ENCODE measurements at places on chromosomes 5 and 9.

GRCh38 chr9:37191403-37192089, 71.2 kb downstream of the ZCCHC7 start:
- no peak for DNase-seq

DNA sequence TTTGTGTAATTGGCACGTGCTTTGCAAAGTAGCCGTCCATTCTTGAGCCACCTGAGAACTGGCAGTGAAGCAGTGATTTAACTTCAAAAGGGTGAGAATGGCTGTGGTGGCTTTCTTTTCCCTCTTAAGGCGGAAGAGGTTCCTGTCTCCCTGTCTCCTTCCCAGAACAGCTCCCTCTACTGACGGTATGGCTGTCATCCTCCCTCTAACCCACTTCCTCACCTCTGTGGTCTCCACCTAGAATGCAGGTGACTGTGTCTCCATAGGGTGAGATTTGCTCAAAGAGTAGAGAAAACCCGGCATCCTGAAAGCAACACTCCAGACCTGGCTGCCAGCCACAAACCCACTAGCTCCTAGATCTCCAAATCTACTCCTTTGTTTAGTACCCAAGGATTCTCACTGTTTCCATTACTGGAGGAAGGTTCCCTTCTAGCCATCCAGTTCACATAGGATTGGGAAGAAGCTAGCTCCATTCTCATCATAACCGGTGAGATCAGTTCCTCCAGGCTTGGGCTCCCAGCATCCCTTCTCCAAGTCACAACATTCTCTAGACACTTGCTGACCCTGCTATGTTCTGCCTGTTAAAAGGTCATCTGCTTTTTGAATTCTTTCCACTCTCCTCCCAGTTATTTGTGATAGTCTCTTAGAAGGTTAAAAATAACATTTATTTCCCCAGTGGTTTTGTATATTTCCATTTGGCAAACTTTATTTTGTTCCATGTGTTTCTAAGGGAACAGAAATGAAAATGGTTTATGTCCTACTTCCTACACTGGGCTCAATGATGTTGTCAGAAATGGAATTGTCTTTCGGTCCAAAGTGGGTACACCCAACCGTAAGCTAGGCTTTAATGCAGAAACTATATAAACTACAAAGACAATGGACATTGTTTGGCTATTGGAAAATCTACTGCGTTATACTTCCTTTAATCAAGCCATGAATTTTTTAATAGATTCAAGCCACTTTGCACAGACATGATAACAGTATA, 269.4 kb downstream of the CWC27 start:
- DNase-seq = peak; percentile 14

DNA sequence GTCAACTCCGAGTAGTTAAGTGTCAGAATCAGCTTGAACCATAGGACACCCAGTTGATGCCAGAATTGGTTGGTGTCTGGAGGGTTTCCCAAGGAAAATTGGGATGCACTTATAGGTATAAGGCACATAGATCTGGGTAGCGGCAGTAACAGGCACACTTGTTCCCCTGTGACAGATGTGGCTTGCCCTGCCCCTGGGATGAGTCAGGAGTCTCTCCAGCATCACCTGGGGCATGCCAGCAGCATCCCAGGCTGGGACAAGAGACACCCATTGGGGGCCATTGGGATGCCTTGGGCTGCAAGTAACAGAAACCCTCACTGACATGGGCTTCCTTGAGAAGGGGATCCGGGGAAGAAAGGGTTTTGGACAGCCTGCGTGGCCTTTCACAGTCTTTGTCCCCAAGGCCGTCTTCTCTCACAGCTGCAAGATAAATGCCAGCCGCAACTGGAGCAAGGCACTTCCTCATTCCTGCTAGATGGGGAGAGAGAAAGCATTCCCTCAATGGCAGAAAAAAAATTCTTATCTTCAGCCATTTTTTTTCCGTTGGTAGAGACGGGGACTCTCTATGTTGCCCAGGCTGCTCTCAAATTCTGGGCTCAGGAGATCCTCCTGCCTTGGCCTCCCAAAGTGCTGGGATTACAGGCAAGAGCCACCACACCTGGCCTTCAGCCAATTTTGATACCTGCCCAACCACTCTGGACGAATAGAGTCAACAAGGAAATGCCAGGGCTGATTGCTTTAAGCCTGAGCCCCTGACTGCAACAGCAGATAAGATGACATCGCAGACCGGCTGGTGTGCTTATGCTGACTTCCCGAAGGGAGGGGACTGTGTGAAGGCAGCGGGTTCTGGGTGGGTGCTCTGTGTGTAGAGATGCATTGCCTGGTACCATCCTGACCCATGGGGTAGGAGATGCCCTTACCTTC, 13.3 kb upstream of the RNF130 start:
- DNase-seq = peak; percentile 35

- no peak for DNase-seq
These were observed 349.3 kb upstream of the SLC24A2 start for GRCh38 chr9:20138116-20138515.

GRCh38 chr5:138334867-138335447, 3.1 kb upstream of the FAM53C start:
- no peak for DNase-seq

All from NCI-H2081 (cell line).